ENCODE measurements at places on chromosomes 7 and 10. TPM values are rescaled to one million over a fixed set of nuclear protein-coding genes. Genes with fewer than 3 reads are reported as not detected.

WASHC2A gene
- total RNA-seq: 34.4 TPM

ITGB8 gene
- total RNA-seq: 111 TPM

HOXA7 gene
- 3.1 TPM for total RNA-seq

SPDYE5 gene
- total RNA-seq: 12.5 TPM

Data from testis (tissue), 5 donors.